ENCODE measurements at places on chromosomes 6 and 20.

GRCh38 chr6:102680413-102680812 is 1286.9 kb downstream of the GRIK2 start:
- no peak for DNase-seq

GRCh38 chr20:5096463-5096862 is 23.3 kb downstream of the PCNA start:
- DNase-seq, result peak; percentile 67

GRCh38 chr6:21752054-21752811 is 158.7 kb downstream of the SOX4 start:
- DNase-seq, result no peak

DNA sequence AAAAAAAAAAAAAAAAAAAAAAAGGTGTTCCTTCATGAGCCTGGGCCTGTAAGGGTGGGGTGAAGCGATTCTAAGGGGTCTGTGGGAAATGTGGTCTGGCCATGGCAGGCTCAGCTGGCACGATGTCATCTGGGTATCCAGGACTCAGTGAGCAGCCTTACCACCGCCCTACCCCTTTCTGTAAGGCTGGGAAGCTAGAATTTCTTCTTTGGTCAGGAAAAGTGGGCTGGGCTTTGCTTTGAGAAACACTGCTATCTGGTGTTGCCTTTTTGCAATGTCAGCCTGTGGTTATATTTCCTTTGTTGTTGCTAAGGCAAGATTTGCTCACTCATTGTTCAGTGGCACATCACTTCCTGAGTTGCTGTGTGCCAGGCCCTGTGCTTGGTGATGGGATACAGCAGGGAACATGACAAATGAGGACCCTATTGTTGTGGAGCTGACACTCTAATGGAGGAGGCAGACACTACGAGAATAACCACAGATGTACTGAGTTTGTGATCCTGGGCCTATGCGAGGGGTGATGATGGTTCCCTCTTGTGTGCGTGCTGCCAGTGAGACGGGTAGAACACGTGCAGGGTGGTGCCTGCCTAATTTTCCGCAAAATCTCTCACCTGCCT is 45.9 kb upstream of the ZNFX1 start:
- DNase-seq, result peak; percentile 28

DNA sequence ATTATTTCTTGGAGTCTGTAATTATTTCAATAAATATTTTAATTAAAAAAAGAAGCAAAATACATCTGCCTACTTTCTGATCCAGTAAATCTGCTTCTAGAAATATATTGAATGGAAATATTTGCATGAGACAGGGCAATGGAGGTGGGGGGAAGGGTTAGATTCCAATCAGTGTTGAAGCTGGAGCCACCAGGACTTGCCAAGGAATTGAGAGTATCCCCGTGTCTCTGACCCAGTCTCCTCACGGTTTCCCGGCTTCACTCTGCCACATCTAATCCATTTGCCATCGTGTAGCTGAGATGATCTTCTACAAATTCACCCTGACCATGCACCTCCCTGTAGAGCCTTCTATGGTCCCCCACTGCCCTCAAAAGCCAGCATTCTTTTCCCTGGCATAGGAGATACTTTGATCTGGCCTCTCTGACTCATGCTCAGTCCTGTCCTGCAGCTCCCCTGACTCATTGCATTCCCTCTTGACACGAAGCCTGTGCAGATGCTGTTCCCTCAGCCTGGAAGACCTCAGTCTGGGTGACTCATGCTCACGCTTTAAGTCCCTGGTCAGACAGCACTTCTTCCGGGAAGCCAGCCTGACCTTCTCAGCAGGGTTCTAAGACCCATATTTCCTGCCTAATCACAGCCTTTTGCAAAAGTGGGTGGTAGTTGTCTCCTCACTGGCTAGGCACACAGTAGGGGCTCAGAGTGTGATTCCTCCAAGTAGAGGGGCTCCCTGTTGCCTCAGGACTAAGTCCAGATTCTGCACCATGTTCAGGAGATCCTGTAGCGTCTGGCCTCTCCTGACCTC is 23.0 kb upstream of the FKBP1A start:
- no peak for DNase-seq

Data from NCI-H524 (cell line).